ENCODE measurements at places on chromosomes 1 and 21.

DNA sequence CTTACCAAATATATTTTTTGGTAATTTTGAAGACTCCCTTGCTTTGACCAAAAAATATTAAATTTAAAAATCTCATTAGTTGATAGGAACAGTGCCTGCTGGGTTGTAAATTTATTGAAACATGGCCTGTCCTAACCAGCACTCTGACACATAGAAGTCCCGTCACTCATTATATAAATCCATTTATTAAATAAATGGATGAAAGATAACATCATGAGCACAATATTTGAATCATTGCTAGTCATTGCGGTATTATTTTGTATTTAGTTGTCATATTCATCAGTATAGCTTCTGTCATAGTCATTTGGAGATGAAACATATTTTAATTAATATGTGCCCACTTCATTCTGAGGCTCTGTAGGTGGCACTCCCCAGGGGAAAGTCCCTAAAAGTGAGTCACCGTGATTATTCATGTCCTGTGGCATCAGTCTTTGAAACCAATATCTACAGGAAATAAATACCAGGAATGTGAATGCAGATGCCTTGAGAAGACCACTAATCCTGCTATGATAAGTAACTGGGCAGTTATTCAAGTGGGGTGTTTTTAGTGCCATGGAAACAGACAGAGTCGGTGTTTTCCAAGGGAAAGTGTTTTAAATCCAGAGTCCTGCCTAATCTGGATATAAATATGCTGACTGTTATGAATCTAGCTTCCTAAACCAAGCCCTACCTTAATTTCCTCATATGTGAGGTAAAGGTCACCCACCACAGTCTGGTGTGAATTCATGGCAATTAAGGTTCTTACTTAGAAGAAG, 302.0 kb downstream of the DUSP10 start:
- no peak for DNase-seq

GRCh38 chr1:154434346-154435085, 29.4 kb downstream of the IL6R start:
- no peak for DNase-seq

DNA sequence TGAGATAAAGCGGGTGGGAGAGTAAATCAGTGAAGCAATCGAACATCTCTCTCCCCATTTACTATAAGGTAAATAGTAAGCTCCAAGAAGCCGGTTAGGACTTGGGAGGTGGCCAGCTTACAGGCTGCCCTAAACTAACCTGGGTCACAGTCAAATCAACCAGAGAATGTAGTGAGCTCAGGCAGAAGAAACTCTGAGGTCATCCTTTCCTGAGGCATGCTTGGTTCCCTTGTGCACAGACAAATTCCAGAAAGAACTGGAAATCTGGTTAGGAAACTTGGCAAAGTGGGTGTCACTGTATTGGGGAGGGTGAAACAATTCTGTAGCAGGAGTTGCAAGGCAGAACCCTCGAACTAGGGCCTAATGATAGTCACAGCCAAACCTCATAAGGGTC, 72.5 kb downstream of the NTMT2 start:
- no peak for DNase-seq

- DNase-seq, result no peak
These were observed 308.0 kb downstream of the CAMTA1 start for GRCh38 chr1:7093297-7093696.

DNA sequence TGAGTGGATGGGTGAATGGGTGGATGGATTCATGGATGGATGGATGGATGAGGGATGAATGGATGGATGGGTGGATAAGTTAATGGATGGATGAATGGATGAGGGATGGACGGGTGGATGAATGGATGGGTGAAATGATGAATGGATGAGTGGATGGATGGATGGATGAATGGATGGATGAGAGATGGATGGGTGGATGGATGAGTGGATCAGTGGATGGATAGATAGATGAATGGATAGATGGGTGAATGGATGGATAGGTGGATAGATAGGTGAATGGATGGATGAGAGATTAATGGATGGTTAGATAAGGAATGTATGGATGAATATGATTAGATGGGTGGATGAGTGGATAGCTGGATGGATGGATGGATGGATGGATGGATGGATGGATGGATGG, 313.5 kb downstream of the NPHP4 start:
- no peak for DNase-seq

GRCh38 chr1:5949085-5949760, 43.0 kb downstream of the NPHP4 start:
- DNase-seq, result no peak

- DNase-seq, result no peak
These were observed 467.5 kb downstream of the SMYD3 start for GRCh38 chr1:246039584-246039983.

- no peak for DNase-seq
These were observed 54.4 kb downstream of the KCNAB2 start for GRCh38 chr1:6099787-6100765.

GRCh38 chr1:17066361-17067068, 12.7 kb upstream of the SDHB start:
- no peak for DNase-seq

GRCh38 chr1:58660105-58660504, 39.8 kb downstream of the MYSM1 start:
- DNase-seq, result no peak

DNA sequence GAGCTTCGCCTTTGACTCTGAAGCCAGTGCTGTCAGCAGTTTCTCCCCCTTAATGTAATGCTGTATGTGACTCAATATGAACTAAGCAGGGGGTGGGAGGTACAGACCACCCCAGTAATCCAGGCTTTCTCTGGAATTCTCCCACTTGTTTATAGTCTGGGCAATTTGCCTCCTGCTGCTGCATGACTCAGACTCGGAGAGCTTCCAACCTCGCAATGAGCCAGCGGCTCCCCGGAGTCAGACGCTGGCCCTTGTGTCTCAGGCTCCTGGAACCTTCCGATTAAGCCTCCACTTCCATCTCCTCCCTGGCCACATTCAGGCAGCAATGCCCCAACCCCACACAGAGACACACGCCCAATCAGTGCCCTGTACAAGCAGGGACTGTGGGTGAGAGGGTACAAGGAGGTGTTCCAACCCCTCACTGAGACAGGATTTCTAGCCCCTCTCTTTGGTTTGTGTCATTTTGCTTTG, 471.7 kb upstream of the VAMP3 start:
- DNase-seq, result no peak

DNA sequence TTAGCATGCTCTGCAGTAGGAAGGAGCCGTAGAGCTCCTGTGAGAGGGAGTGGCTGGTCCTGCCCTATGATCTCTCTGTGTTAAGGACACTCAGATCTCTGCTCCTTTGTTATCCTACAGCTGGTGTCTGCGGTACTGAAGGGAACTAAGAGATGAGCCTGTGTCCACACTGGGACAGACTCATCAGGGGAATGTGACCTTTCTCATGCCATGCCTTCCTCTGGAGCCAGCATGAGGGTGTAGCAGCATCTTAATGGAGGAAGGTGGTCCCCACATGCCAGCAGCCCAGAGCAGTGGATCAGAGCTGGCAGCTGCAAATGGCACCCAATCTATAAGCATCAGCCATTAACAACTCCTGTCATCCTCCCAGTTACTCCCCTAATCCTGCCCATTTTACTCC, 24.7 kb upstream of the GUCA2B start:
- DNase-seq, result no peak

DNA sequence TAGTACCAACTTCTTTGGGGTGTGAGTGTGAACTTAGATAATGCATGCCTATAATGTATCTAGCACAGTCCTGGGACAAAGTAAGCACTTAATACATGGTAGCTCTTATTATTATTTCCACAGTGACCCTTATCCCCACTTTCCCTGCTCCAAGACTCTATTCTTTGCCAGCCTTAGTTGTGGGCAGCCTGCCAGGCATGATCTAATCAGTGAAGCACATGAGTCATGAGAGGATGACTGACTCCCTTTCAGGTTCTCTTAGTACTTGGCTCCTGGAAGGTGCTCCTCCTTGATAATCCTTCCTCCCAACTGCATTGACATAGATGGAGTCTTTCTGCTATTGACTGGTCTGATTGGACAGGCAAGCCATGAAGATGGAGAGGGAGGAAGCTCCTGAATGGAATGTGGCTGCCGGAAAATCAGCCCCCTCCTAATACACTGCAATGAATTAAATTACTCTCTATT, 17.4 kb upstream of the GNG12 start:
- DNase-seq, result no peak

DNA sequence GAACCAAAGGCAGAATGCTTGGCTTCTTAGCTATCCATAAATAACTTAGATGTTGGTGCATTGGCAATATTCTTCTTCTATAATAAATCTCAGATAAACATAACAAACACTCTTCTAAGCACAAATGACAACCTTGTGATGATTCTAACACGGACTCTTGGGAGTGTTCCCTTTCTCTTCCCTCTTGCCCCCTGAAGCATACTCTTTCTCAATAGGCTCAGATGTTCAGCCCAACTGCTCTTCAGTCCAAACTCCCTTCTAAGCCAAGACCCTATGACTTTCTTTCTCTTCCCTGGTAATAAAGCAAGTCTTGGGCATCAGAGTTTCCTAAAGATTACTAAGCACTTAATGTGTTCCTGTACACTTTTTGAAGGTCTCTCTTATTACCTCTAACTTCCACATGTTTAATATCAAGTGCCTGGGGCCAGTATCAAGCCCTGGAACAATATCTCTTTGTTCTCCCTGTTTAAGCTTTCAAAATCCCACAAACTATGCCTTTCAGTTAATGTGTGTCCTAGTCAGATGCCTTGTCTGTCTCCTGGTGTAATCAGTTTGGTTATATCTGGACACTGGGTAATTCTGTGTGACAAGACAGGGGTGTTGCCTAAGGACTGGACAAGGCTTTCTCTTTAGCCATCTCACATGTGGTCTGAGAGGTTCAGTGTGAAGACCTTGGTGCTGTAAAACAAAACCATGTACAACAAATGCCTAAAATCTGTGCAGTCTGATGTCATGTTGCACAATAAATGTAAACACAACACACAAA, 92.9 kb upstream of the IVNS1ABP start:
- no peak for DNase-seq

- no peak for DNase-seq
These were observed 250.3 kb downstream of the SDCCAG8 start for GRCh38 chr1:243505986-243506689.

DNA sequence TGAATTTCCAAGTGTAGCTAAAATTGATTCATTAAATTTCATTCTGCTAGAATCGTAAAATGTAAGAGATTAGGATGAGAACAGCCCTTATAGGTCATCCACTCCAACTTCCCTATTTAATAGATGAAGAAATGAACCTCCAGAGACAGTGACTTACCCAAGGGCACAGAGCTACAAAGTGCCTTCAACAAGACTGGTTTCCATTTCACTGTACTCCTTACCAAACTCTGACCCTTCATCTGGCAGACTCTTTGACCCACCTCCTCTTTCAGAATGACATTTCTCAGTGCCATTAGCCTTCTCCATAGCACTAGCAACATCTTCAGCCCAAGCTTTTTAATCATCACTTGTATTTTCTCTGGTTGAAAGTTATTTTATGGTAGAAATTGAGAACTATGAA, 161.3 kb downstream of the NEK7 start:
- no peak for DNase-seq

GRCh38 chr1:211344152-211344618, 17.6 kb downstream of the TRAF5 start:
- no peak for DNase-seq

DNA sequence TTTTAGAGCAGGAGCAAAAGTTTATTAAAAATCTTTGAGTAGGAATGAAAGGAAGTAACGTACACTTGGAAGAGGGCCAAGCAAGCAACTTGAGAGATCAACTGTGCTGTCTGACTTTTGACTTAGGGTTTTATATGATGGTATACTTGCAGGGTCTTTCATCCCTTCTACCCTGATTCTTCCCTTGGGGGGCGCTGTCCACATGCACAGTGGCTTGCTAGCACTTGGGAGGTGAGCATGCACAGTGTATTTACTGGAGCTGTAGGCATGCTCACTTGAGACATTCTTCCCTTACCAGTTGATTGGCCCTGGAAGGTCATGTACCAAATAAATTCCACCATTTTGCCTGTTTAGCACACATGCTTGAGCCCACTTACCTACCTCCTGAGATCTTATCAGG, 1001.3 kb upstream of the ADGRL2 start:
- DNase-seq, result no peak

DNA sequence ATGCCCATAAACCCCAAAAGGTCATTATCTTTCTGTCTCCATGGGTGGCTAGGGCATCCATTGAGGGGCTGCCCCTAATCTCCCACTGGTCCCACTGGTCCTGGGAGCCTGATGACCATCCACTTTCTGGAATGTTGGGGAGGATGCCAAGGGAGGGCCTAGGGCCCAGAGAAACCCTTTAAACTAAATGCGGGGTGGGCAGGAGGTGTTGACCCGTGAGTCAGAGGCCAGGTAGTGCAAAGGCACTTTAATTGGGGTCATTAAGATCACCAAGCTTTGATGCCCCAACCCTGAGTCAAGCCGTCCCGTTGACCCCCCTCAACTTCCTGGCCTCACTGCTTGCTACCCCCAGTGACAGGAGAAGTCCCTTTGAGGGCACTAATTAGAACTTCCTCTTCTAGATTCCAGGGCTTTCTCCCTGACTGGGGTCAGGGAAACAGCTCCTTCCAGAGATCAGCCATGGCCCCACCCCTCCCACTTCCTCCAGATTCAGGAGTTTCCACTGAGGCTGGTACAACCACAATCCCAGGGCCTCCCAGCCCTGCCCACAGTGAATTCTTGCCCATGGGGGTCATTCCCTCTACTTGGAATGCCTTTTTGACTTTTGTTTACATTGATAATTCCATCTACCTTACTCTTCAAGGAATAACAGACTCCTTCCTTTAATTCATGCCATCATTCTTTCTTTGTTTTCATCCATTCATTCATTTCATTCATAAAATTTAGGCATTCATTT, 15.5 kb upstream of the SERINC2 start:
- no peak for DNase-seq

DNA sequence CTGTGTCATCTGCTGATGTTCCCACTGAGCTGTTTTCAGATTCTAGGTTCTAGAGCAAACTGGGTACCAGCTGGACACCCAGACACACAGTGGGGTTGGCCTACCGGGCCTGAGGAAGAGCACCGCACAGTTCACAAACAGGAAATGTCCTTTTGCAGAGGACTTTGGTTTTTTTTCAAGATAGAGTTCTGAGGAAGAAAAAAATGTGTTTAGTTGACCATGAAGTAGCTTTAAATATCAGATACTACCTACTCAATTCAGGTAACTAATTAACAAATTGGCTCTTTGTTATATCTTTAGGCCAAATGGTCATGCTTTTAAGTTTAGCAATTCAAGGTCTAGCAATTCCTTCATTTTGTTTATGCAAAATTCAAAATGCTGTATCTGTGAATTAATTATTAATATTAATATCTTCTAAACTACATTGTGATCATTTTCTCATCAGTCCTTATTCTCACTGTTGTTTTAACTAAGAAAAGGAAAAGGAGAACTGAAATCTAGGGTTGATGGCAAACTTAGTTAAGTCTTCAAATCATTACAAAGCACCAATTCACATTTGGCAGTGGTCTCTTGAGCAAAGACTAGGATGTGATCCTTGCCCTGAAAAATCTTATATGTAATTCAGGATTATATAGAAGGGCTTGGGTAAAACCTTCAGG, 17.2 kb upstream of the NCF2 start:
- no peak for DNase-seq

GRCh38 chr1:46526691-46527291, 24.7 kb downstream of the KNCN start:
- DNase-seq, result no peak

GRCh38 chr1:20893931-20894330, 106.8 kb upstream of the HP1BP3 start:
- DNase-seq, result no peak

All from NCI-H1436 (cell line).